ENCODE measurements at places on chromosomes 5 and 9.

GRCh38 chr5:167244583-167244982 lies 1046.9 kb upstream of the WWC1 start:
- DNase-seq, result no peak

DNA sequence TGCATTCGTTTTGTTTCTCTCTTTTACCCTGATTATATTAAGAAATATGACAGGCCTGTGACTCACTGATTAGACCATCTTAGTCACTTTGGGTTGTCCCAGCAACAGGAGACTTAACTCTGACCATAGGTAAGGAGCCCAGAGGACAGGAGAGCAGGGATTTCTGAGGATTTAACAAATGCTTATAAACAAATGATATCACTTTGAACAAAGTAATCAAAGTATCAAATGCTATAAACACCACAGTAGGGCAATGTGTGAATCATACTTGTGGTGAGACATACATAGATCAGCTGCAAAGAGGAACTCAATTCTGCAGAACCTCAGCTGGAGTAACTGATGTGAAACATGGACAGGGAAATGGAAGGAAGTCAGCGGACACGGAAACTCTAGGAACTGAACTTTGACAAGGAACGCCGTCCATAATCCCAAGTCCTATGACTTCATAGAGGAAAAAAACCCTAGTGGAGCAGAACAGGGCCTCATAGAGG lies 190.6 kb upstream of the MSX2 start:
- DNase-seq, result no peak

DNA sequence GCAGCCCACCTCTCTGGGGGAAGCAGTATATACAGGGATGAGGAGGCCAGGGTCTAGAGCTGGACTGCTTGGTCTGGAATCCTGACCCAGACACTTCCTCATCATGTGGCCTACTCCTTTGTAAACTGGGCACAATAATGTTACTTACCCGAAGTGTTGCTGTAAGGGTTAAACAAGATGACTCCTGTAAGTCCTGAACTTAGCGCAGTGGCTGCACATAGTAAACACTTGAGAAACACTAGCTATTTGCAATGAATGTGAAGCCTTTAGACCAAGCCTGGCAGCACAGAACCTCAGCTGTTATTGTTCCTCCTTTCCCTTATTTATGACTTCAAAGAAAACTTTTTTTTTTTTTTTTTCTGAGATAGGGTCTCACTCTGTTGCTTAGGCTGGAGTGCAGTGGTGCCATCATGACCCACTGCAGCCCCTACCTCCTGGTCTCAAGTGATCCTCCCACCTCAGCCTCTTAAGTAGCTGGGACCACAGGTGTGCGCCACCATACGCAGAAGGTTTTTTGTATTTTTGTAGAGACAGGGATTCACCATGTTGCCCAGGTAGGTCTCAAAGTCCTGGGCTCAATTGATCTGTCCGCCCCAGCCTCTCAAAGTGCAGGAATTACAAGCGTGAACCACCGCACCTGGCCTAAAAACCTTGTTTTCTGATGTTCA lies 96.2 kb upstream of the IL6ST start:
- no peak for DNase-seq

DNA sequence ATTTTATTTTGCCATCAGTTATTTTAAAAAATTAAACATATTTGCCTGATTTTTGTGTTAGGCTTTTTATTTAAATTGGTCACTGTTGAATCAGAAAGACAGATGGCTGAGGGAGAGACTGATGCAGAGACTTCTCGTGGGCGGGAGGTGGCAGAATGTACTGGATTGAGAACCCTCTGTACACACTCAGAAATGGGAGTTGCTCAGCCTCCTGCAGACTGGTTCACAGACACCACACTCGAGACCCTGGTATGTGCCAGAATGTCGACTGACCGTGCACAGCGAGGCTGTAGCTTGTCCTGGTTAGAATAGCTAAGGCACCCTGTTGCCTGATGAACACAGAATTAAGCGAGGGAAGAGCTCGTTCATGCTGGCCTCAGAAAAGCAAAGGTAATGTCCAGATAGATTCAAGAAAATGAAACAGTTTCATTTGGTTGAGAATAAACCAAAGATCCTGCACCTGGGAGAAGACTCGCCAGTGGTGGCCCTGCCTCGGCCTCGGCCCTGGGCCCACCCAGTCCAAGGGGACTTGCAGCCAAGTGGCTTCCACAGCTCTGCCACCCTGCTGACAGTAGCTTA lies 71.3 kb upstream of the OTULINL start:
- DNase-seq, result no peak

DNA sequence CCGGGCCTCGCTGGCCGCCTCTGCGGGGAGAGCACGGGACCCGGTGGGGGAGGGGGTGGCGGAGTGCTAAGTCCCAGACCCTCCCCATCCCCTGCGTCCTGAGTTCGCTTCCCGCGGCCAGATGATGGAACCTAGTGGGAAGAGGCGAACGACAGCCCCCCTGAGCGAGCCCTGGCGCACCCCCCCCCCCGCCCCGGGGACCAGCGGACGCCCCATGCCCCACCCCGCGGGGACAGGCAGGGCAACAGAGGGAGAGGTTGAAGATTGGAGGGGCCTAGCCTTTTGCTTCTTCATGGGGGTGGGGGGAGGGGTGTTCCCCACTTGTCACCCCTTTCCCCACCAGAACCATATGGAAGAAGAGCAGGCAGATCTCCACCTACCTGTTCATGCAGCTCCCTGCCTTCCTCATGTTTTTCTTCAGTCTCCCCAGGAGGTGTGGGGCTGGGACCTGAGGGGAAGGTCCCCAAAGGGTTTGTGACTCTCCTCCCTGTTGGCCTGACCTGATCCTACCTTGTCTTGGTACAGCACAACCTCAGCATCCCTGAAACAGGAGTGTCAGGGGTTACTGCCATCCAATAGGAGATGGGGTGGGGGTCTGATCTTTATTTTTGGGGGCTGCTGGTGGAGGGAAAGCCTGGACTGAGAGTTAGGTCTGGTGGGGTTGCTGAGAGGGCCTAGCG lies 485 bp downstream of the FAM53C start:
- no peak for DNase-seq

GRCh38 chr9:24616863-24617262 lies 71.2 kb upstream of the IZUMO3 start:
- no peak for DNase-seq

- no peak for DNase-seq
These were observed 386.8 kb downstream of the TRIM36 start for GRCh38 chr5:114782869-114783268.

- DNase-seq, result no peak
These were observed 48.2 kb upstream of the TBC1D2 start for GRCh38 chr9:98303633-98304125.

- DNase-seq, result no peak
These were observed 65.6 kb downstream of the ANKRD55 start for GRCh38 chr5:56167519-56167918.

DNA sequence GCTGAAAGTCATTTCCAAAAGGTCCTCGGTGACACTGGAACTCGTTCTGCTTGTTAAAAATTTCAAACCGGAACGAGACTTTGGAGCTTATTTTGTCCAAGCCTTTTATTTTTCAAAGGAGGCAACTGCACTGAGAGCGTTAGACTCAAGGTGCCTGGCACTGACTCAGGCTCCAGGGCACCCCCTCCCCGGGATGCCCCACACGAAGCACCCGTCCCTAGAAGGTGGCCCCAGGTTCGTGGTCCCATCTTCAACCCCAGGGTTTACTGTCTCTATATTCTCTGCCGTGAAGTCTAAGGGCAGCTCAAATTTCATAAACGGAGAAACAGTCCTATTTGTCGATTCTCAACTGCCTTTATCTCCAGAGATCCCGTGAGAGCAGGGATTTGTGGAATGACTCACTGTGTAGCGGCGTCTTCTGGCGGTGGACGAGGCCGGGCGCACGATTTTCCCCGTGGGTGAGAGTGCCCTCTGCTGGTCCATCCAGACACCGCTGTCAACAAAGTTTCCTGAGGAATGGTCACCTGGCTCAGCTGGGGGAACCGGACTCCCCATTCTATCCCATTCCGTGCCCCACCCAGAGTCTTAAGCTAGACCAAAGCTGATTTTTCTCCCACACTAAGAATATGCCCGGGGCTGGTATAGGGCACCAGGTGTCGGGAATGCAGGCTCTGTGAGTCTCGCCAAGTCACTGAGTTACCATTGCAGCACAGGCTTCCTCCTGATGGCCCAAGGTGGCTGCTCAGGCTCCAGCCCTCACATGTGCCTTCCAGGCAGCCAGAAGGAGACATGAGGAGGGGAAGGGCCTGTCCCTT lies 27.1 kb upstream of the SLC6A19 start:
- no peak for DNase-seq

DNA sequence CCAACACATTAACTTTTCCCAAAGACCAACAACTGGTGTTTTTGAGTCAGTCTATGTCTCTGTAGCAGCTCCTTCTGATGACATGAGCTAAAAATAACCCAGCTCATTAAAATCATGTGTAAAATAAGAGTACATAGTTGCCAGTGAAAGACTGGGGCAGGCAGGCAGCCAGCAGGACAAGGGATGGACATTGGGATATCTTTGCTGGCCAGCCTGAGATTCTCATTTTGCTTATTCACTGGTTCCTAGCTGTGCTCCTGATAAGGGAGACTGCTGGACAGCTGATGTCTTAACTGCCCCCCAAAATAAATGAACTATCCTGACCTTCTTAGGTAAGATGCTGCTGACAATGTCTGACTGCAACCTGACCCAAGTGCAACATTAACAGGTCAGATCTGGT lies 33.9 kb downstream of the EPB41L4B start:
- no peak for DNase-seq

- no peak for DNase-seq
These were observed 29.8 kb upstream of the BNIP1 start for GRCh38 chr5:173114536-173114935.

- DNase-seq, result no peak
These were observed 53.3 kb downstream of the UGCG start for GRCh38 chr9:111949919-111950318.

- no peak for DNase-seq
These were observed 194.6 kb downstream of the MEF2C start for GRCh38 chr5:88688156-88688983.

- peak; percentile 38 for DNase-seq
These were observed 4.9 kb downstream of the AKNA start for GRCh38 chr9:114382699-114383520.

DNA sequence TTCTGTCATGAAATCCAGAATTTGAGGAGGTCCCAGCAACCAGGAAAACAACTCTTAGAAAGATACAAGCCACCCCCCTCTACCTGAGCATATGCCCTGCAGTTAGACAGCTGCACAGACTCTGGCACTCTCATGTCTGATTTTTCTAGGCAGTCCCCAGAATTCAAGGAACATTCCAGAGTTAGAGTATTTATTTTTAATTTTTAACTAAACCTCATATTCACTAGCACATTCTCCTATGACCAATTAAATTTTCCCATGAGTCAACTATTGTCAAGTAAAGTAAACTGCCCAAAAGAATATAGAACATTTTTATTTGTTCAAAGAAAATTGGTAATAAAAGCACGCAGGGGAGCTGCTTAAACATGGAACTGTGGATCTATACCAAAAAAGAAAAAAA lies 490.5 kb upstream of the SEMA6A start:
- no peak for DNase-seq

DNA sequence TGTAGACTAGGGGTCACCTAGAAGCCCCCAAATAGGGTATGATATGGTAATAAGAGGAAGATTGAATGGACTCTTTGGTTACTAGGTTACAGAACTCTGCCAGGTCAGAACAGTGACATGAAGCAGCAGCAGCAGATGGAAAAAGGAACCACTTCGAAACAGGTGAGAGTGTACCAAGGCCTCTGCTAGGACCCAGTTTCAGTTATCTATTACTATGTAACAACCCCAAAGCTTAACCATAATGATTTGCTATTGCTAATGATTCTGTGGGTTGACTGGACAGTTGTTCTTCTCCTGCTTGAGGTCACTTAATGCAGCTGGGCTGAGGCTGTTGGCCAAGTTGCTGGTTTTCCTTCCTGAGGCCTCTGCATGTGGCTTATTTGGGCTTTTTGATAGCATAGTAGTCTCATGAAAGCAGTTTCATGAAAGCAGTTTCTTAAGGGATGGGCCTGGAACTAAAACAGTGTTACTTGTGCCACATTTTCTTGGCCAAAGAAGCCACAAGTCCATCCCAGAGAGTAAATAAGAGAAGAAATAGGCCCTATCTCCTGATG lies 17.6 kb downstream of the C9orf43 start:
- DNase-seq, result no peak

- no peak for DNase-seq
These were observed 2.7 kb downstream of the MTRR start for GRCh38 chr5:7871653-7872052.

GRCh38 chr9:10562581-10563343 lies 50.0 kb downstream of the PTPRD start:
- no peak for DNase-seq

DNA sequence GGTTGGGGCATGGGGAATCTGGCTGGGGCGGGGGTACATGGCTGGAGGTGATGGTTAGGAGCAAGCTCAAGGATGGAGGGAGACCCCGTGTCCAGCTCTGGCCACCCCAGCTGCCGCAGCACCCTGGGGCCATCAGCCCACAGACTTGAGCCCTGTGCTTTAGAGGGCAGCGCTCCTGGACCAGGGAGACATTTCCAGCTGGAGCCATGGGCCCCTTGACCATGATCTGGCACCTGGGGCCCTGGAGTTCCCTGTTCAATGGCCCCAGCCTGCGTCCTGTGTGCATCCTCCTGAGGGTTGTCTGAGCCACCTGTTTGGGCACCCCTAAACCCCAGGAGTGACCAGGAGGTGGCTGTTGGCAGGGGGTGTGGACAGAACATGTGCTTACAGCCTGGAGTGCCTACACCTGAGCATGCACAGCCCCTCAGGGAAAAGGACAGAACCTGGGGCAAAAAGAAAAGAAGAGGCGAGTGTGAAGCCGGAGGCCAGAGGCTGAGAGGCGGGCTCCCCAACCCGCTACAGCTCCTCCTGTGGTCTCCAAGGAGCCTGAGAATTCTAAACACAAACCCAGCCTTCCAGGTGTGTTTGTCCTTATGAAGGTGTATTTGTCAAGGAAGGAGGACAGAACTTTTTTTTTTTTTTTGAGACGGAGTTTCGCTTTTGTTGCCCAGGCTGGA lies 126.7 kb downstream of the C9orf50 start:
- DNase-seq, result no peak

GRCh38 chr9:132125944-132126679 lies 35.7 kb upstream of the NTNG2 start:
- no peak for DNase-seq

GRCh38 chr5:92944903-92945604 lies 636.0 kb downstream of the NR2F1-AS1 start:
- DNase-seq, result no peak

- DNase-seq, result no peak
These were observed 25.1 kb downstream of the NAIF1 start for GRCh38 chr9:128042043-128042442.

DNA sequence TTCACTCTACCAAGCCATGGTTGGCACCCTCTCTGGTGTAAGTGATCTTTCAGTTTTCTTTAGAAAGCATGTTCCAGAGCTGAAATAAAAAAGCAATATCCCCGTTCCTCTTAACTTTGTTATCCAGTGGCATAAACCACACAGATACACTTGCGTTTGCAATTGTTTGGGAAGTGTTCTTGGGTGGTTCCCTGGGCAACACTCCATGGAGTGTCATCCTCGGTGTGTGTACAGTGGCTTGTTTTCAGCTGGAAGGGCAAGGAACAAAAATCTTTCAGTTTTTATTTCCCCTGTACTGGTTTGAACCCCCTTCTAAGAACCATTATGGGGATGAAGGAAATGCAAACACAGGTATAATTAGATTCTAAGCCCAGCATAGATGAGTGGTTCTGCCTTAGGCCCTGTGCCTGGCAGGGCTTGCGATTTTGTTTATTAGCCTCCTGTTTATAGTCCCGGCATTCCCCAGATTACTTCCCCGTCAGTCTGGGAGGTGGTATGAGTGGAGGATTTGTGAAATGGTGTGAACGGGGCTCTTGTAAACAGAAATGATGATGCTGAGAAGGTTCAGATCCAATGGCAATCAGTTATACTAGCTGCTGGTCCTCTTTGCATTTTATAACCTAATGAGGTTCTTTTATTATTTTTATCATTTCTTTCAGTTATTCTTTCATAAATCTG lies 76.0 kb upstream of the CD180 start:
- DNase-seq, result no peak
